ENCODE measurements at places on chromosomes 13 and 19.
A peak's percentile ranks its signal among the peaks of the same experiment; 100 is the strongest.

DNA sequence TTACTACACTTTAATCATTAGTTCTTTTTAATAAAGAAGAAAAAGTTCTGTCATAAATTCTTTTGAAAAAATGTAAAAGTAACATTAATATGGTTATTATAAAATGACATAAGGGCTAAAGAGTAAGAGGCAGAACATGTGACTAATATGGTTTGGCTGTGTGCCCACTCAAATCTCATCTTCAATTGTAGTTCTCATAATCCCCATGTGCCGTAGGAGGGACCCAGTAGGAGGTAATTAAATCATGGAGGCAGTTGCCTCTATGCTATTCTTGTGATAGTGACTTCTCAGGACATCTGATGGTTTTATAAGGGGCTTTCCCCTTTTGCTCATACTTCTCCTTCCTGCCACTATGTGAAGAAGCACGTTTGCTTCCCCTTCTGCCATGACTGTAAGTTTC, 104.5 kb downstream of the UGGT2 start:
- no peak for DNase-seq

DNA sequence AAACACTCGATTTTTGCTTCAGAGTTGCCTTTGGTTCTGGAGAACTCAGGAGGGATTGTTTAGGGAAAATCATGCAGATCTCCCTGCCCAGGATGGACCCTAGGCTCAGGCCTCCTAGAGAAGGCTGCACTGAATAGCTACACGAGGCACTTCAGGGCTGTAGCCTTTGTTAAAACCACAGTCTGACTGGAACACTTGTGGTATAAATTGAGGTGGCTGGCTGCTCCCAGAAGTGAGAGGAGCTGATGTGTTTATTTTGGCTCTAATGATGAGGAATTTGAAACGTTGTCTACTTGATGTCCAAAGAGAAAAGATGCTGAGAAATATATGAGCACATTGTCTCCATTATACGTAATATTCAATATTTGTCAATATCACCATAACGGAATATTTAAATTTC, 762.1 kb upstream of the ARGLU1 start:
- no peak for DNase-seq

GRCh38 chr19:41753936-41754529, 1.3 kb upstream of the CEACAM6 start:
- peak; percentile 78 for DNase-seq

GRCh38 chr13:102582256-102582655, 14.5 kb upstream of the TPP2 start:
- DNase-seq, result no peak

- DNase-seq, result no peak
These were observed 9.6 kb downstream of the C19orf18 start for GRCh38 chr19:57964761-57965160.

- no peak for DNase-seq
These were observed 10.1 kb downstream of the URI1 start for GRCh38 chr19:29952177-29952576.

- DNase-seq, result no peak
These were observed 5.9 kb downstream of the SLITRK5 start for GRCh38 chr13:87677043-87677495.

DNA sequence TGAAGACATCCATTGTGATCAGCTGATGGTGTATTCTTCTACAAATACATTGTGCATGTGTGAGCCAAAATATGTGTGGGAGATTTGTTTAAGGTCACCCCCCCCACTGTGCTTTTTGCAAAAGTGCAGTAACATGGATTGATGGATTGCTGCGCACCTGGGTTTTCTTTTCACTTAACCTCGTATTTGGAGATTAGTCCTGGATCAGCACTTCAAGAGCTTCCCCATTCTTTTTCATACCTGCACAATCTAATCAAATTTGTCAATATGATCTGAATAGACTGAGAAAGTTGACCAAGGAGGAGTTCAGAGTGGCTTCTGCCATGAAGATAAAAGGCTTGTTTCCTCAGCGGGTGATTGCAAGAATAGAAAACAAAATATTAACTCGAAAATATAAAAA, 23.7 kb downstream of the NAA16 start:
- DNase-seq, result no peak

All from stimulated activated naive CD4-positive, alpha-beta T cell (primary cell).